Stimulated activated CD4-positive, alpha-beta T cell treated with anti-CD3 and anti-CD28 coated beads, Interleukin-2, amount 100 ng/mL, for 48 hours (primary cell): ENCODE measurements at places on chromosomes 6 and 20.

- no peak for DNase-seq
These were observed 6.9 kb upstream of the FAM8A1 start for GRCh38 chr6:17593246-17593645.

GRCh38 chr6:132247381-132248159 is 153.7 kb downstream of the MOXD1 start:
- no peak for DNase-seq

- no peak for DNase-seq
These were observed 86.4 kb upstream of the POU3F2 start for GRCh38 chr6:98747960-98748359.

- DNase-seq, result no peak
These were observed 136.9 kb downstream of the SASH1 start for GRCh38 chr6:148479497-148479896.
